Hematopoietic multipotent progenitor cell treated with erythropoietin and hydrocortisone succinate and interleukin-3 and kit ligand, for 8 days (in vitro differentiated cells): ENCODE measurements at places on chromosomes 2 and 18.

- DNase-seq, result no peak
Observed at GRCh38 chr18:48020337-48021250, 90.1 kb upstream of the SMAD2 start.

DNA sequence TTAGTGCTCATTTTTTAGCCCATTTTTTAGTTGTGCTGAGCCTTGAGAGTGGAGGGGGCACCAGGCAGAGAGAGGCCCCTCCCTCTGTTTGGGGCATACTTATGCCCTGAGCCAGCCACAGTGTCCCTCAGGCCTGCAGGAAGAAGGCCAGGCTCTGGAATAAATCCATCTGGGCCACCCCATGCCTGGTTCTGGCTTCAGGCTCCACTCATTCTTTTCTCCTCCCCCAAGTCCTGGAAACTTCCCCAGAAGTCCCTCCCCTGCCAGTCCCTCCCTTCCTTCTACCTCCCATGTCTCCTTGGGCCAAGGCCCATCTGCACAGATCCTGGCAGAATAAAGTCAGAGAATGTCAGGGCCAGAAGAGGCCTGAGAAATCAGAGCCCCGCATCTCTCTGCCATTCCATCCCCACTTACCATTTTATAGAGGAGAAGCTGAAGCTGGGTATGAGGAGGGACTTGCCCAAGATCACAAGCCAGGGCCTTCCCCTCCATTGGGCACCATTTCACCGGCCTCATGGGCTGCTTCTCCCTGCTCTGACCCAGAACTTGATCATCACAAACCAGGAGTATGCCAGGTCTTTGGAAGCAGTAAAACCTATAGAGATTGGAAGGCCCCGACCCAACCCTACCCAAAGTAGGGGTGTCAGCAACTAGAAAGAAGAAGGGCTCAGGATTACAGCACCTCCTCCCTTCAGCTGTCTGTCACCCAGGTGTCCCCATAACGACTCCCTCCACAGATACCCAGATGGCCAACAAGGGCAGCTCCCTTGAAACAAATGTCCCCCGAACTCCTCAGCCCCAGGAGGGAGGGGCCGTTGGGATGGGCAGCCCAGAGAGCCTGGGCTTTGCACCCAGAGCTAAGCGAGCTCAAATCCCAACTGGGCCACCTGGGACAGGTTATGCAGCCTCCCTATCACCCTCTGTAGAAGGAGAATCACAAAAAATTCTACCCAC is 108.4 kb downstream of the POLR1A start:
- no peak for DNase-seq

DNA sequence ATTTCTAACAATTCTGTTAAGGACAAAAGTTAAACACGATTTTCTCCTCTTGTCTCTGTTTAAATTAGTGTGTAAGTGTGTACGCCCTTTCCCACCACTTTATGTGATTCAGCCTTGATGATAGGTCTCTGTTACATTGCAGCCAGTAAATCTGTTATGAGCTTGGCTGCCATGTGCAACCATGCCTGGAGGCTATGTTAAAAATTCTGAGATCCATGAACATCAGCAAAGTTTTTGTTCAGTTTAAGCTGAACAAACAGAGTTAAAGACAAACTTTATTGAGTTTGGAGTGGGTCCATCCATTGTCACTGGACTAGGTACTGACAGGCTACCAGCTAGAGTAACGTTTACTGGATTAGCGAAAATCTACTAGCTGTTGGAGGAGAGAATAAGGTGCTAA is 110.4 kb downstream of the NCKAP5 start:
- no peak for DNase-seq

DNA sequence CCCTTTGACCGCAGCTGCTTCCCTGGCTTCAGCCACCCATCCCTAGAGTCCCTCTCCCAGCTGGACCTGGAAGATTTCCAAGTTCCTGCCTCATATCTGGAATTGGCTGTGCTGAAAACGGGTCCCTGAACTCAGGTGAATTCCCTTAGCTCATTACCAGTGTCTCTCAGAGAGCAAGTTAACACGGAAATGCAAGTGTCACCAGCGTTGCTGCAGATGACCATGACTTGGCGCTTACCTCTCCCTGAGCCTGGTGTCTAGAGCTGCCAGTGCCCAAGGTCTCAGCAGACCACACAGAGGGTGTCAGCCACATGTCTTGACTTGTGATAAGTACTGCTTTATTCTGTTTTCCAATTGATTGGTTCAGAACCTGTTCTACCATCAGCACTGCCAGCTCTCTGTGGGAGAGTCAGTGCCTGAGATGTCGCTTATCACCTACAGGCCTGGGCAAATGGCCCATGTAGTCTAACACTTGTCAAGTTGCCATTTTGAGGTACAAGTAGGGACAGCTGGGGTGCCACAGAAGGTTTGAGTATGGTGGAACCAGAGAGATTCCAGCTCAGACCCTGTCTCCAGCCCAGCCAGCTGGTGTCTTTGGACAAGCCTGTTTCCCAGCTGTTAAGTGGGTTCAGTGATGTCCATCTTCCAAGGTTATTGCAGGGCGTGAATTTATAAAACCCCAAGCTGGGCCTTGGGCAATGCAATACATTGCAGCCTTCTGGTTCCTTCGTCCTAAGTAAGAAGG is 48.7 kb downstream of the LYPD1 start:
- no peak for DNase-seq

- no peak for DNase-seq
Observed at GRCh38 chr2:22301228-22301627, 1083.8 kb upstream of the KLHL29 start.

GRCh38 chr18:44916429-44917207 is 235.9 kb downstream of the SETBP1 start:
- DNase-seq, result no peak

- no peak for DNase-seq
Observed at GRCh38 chr2:127733816-127734537, 32.7 kb downstream of the SFT2D3 start.

DNA sequence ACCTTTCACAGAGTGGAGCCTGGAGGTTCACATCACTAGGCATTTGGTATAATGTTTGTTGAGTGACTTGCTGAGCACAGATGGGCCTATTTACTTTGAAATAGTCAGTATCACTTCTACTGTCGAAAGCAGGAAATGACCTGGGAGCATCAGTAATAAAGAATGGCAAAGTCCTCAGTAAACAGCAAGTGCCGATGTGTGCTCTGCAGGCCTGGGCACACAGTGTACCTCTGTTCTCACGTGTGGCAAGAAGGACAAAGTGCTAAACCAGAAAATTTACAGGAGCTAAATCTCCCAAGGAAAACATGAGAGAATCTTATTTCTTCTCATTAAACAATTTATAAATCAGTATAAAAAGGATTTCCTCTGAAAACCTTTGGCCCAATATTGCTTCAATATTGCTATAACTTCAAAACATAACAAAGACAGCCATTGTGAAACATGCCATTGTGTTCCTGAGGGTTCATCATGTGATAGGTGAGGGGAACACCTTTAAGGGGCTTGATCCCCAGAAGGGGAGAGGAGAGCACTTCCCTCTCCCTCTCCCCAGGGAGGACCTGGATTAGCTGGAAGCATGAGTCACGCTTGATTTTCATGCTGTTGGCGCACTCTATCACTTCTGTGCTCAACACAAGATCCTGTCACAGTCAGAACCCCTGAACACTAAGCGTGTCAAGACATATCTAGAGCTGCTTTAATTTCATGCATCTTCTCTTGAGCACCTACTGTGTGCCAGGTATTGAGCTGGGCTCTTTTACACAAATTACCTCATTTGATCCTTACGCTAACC is 131.5 kb upstream of the SMAD2 start:
- no peak for DNase-seq

DNA sequence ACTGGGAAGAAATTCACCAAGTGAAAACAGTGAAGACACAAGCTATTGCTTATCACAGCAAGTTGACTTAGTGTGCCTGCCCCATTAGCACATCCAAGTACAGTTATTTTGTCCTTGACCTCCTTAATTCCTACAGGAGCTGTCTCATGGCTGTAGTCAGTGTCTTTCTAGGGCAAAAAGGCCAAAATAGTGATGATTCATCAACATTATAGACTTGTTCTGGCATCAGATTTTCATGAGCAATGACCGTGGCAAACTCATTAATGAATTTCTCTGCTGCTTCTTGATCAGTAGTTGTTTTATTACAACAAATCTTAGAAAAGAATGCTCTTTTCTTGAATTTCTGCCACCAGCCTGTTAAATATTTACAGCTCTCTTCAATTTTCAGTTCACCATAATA is 1169.3 kb upstream of the DDX18 start:
- DNase-seq, result no peak

DNA sequence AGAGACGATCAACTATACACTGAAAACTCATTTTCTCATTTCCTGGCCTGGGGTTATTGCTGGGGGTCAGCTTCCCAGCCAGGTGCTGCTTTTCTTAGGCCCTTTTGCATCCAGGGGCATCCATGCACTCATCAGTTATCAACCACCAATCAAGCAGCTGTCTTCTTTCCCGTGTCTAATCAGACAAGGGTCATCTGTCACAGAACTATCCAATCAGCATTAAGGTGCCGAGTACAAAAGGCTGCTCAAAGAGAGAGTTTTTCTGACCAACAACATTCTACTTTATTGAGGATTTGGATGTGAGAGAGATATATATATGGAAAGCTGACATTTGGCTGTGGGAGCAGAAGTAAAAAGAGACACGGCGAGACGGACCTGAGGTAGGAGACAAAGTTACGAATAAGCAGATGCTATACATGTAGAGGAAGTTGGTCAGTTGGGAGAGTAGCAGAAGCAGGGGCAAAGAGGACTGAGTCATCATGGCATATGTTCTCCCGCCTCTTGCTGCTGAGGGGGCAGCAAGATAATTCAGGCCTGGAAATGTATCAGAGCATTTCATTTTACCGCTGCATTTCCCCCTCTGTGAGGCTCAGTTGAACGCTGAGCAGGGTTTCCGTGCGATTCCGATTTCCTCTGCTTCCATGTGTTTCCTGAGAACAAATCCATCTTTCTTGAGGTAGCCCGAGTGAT is 129.3 kb downstream of the NUP35 start:
- DNase-seq, result no peak

DNA sequence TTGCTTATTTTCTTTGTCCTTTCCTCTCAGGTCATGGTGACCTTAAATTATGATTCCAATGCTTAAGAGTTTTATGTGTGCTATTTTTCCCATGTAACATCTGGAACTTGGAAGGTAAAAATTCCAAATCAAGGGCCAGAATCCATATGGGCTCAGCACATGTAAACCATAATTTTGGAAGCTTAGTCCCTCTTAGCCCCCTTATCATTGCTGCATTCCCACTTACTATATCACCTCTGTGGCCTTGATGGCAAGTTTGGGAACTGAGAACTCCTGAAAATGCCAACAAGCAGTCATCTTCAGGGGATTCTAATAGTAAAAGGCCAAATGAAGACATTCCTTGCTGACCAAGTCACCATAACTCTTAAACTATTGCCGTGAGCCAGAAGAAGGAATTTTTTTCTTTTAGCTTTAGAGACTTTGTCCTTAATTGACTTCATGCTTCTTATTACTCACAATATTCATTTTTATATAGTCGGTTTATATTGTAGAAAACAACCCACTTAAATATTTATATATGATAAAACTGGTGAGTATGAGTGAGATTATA is 251.4 kb downstream of the SLC8A1 start:
- DNase-seq, result no peak

- peak; percentile 42 for DNase-seq
Observed at GRCh38 chr2:156333274-156333950, 891 bp upstream of the NR4A2 start.

DNA sequence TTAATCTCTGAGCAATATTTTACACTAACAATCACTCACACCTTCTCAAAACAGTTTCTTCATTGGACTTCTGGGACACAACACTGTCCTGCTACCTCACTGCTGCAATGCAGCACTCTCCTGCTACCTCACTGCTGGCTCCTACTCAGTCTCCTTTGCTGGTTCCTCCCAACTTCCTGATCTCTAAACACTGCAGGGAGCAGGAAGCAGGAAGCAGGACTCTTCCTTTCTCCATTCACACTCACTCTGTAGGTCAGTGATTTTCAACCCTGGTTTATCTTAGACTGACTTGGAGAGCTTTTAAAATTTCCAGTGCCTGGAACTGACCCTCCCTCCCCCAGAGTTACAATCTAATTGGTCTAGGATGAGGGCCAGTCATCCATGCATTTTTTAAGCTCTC is 243.4 kb upstream of the RBBP8 start:
- DNase-seq, result no peak

DNA sequence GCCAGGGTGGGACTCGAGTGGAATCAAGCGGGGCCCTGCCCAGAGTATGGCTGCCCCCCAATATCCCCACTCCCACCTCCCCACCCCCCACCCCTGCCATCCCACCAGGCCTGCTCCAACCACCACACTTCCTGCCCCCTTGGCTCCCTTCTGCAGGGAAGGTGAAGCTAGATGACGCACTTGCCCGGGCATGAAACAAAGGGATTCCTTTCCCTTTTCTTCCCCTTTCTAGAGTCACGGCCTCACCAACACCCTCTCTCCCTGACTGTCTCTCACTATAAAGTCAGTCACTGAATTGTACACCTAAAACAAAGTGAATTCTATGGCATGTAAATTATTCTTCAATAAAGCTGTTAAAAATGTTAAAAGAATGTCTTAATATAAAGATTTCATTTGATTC is 16.0 kb downstream of the ZBTB7C start:
- DNase-seq, result no peak

DNA sequence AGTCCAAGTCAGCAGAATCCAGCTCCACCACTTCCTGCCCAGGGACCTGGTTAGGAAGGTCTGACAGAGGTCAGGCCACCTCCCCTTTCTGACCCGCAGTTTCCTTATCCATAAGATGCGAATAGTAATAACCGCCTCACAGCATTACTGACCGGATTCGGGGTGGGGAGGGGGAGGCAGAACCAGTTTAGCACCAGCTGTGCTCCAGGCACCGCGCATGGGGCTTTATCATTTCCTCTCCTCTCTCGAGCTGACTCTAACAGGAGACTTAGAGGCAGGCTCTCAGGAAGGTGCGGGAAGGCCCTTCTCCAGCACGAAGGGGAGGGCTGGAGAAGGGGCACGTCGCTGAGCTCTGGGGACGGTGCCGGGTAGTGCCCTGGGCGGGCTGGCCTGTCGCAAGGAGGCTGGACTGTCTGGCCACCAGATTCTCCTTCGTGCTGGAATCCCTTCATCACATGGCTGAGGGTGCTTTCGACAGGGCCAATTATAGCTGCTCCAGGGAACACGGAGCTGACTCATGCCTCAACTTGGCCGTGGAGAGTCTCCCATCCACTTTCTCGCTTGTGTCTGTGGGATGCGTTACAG is 5.7 kb downstream of the EHD3 start:
- no peak for DNase-seq

DNA sequence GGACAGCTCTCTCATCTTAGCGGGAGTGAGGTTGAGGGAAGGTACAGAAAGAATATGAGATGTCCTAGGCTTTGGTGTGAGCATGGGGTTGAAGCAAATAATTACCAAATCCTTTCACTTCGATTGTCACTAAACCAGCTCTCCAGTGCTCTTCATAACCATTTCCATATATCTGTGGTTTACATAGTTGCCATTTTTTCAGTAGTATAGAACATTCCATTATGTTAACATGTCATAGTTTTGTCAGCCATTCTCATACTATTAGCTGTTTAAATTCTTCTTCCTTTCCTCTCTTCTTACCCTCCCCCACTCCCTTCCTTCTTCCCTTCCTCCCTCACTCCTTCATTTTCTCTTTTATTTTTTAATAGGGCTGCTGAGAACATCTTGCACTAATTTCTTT is 205.9 kb downstream of the BABAM2 start:
- no peak for DNase-seq

- no peak for DNase-seq
Observed at GRCh38 chr2:237359894-237360780, 53.8 kb downstream of the COL6A3 start.
